Substantia nigra (tissue), 51 donors: ENCODE measurements at places on chromosomes 11 and 22.

DNA sequence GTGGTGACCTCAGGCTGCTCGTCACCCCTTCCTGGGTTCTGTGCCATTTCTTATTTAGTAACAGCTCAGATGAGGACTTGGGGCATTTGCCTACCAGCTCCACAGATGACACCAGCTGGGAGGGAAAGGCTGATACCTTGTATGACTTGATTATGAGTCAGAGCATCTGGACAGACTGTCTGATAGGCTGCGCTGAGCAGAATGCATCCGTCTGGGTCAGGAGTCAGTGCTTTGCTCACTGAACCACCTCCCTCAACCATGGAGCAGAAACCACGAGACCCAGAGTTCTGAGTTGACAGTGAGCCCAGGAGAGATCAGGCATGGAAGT lies 6.8 kb downstream of the ST14 start:
- DNase-seq: no peak

GRCh38 chr11:20289732-20290131 lies 73.8 kb upstream of the HTATIP2 start:
- no peak for DNase-seq

DNA sequence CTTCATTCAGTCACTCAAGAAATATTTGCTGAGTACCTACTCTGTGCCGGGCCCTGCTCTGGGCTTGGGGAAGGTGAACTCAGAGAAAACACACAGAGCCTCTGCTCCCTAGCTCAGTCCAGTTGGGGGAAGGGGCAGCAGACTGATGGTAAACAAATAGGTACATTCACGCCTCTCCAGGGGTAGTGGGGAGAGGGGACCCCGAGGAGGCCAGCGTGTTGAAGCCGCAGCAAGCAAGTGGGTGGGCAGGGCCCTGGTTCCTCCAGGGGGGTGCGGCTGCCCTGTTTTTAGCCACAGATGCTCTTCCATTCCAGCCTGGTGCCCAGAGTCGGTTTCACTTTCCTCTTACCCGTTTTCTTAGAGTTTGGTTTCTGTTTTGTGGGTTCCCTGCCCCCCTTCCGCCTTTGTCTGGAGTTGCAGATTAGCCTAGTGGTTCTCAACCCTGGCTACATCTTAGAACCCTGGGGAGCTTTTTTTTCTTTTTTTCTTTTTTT lies 8.7 kb downstream of the DRAP1 start:
- no peak for DNase-seq

DNA sequence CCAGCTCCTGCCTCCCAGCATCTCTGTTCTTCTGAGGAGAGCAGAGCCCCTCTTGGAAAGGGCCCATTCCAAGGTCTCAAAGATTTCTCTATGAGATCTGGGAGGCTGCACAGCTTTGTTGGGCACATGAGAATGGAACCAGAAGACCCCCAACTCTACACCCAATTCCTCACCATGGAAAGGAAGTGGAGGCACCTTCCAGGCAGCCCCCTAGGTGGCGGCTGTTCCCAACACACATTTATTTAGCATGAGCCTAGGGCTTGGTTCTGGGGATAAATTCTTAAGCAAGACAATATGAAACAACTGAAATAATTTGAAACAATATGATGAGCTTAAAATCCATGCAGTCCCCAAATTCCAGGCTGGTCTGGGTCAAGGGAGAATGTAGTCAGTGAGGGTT lies 100.4 kb downstream of the TIMP3 start:
- DNase-seq: no peak

GRCh38 chr11:93704237-93704636 lies 37.1 kb downstream of the TAF1D start:
- DNase-seq: no peak

DNA sequence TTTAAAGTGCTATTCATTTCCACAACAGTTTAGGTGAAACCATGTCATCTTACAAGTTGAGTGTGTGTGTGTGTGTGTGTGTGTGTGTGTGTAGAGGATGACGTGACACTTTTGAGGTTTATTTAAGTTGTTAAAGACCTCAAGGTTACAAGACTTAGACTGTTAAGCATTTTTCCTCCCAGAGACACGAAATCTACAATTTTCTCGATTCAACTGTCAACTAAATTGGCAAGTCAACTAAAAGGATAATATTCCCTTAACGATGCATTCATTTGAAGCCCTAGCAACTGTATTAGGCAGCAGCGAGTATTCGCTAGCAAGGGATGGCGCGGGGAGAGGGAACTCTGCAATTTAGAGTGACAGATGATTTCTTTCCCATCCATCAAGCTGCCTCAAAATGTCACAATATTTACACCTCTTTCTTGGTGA lies 17.6 kb upstream of the BDNF start:
- no peak for DNase-seq

DNA sequence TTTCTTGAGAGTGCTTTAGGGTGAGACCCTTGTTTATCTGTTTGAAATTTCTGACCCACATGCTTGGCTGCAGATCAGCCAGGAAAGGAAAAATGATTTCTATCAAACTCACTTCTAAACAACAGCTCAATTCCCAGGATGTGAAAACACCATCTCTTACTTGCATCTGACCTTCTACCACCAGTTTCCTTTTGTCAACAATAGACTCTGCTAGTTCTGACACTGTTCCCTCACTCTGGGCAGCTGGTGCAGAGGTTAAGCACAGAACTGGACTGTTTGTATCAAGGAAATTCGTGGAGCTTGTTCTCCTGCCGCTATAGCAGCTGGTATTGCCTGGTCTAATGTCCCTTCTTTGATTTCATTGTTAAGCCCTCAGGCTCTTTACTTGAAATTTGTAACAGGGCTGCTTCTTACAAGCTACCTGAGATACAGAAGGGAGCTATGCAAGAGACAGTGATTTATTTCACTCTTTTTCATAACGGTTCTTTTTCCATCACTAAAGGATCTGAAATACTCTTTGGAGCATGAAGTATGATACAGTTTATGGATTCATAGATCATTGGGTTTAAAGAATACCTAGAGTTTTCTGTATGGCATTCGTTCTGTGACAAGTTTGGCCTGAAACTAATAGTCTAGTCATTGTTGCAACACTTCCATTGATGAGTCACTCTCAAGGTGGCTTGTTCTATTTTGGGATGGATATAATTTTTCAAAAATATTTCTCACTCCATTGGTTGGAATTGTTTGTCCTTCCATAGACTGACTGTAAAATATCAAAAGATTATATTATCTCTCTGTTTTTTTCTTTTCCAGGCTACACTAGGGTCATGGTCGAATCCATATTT lies 178.2 kb upstream of the ZC3H12C start:
- no peak for DNase-seq

DNA sequence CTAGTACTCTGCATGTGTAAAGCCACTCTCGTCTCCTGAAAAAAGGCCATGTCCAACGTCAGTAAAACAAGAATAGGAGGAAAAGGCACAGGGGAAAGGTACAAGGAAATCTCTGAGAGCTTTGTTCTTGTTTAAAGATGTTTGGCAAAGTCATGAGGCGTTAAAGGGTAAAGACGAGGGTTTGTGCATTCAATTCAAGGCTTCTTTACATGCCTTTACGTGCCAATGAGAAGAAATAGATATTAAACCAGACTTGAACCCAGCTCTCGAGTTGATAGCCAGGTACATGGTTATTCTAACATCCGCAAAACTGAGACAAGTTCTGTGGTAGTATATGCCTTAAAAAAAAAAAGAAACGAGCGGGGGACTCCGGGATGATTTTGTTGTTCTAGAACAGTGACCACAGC lies 704 bp upstream of the CFL1 start:
- DNase-seq: no peak

DNA sequence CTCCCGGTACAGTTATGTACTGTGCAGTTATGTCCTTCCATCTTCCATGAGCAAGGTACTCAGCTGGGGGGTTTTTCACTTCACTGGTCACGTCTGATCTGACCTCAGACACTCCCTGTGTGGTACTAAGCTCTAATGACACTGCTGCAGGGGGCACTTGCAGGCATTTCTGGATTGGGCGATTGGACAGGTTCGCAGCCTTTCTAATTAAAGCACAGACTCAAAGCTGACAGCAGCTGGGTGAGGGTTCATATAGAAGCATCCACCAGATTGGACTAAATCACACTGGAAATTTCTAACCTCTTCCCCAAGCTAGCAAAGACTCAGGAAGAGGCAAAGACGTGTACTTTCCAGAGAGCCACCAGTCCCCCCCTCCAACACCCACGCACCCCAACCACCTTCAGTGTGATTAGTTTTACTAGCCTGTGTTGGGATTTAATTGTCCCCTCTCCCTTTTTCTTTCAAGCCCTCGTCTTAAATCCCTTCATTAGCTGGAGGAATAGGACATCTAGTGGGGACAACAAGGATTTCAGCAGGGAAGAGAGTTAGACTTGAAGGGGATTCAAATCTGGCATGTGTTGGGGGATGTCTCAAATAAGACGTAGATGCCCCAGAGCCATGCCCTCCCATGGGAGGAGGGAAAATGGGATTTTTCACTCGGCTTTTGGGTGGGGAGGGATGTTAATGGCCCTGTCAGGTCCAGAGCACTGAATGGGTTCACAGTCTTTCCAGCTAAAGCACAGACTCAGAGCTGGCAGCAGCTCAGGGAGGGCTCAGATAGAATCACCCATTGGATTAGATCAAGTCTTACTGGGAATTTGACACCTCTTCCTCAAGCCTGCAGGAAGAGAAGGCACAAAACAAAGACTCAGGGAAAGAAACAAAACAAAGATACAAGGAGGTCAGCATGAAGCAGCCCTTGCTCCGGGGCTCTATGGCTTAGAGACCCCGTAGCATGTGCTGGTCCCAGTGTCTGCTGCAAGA lies 10.9 kb downstream of the INS start:
- DNase-seq: no peak

DNA sequence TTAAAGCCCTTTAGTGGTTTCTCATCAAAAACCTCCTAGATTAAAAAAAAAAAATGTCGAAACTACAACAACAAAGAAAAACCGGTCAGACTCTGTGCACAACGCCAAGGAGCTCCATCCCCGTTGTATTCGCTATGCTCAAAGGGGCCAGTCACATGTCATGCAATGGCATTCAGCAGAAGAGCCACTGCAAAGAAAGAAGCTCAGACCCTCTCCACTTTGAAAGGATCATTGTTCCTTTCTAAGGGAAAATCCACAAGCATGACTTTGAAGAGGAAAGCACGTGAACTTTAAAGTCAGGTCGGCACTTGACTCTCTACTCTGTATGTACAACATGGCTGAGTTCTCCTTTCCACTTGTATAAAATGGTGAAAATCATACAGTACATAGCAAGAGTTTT lies 655.6 kb downstream of the ETS1 start:
- no peak for DNase-seq

- no peak for DNase-seq
Observed at GRCh38 chr11:100849009-100849900, 162.2 kb downstream of the ARHGAP42 start.

GRCh38 chr11:26086028-26086427 lies 245.9 kb upstream of the ANO3 start:
- no peak for DNase-seq

GRCh38 chr11:488062-488461 lies 19.0 kb downstream of the RNH1 start:
- DNase-seq: no peak

GRCh38 chr11:123018702-123019101 lies 37.1 kb upstream of the BSX start:
- DNase-seq: no peak

- DNase-seq: no peak
Observed at GRCh38 chr11:64866173-64866491, 12.3 kb downstream of the EHD1 start.

DNA sequence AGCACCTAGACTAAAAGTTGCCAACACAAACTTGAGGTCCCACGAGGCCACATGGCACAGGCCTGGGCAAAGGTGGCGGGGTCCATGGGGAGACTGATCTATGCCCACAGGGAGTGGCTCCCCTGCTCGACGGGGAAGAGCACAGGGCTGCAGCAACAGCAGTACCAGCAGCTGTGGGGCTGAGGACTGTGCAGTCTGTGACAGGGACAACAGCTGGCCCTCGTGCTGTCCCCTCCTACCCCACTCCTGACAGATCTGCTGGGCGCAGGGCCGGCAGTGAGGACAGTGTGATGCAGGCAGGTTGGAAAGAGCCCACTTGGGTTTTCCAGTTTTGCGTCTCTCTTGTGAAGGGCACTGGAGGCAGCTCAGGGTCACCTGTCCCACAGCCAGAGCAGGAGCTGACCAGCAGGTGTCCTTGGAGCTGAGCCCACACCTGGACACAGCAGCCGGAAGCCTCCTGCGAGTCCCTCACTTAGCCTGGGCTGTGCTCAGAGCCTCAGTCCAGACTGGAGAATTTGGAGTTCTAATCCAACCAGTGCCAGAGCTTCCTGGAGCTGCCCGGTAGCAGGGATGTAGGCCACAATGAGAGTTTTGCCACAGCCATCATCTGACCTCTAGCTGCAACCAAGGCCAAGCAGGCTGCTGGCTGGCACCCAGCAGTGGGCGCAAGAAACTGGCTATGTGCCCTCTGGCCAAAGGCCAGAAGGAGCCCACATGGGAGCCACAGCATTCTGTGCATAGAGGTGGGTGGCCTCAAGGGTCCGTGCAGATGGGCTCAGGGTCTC lies 3.6 kb upstream of the GAS2L1 start:
- DNase-seq: peak; percentile 35

DNA sequence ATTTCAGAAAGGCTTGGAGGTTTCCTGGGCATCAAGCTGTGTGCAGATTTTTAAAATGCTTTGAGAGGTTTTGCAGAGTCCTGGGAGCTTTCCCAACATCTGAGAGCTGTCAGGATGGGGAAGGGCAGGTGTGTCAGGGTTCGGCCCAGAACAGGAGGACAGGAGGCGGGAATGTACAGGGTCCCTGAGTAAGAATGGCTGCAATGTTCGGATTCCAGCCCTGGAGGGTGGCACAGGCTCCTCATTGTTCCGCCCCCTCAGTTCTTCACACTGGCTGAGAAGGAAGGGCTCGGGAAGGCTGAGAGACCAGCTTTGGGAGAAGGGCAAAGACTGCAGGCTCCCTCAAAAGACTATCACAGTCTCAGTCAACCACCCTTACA lies 5.1 kb upstream of the SEPTIN3 start:
- DNase-seq: no peak

DNA sequence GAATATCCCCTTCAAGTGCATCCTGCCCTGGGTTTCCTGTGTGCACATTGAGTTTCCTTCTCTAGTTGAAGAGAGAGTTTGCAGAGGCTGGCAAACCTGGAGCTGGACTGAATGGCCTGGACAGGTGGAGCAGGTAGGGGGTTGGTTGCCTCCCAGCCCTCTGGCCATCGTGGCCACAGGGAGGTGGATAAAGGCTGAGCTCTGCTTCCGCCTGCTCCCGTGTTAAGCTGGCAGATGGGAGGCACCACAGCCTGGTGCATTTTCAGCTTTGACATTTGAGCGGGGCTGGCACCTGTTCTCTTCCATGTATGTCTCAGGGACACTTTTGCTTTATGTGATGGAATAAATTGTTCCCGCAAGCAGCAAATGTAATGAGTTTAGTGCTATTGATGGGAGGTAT lies 11.1 kb downstream of the MICAL2 start:
- no peak for DNase-seq

DNA sequence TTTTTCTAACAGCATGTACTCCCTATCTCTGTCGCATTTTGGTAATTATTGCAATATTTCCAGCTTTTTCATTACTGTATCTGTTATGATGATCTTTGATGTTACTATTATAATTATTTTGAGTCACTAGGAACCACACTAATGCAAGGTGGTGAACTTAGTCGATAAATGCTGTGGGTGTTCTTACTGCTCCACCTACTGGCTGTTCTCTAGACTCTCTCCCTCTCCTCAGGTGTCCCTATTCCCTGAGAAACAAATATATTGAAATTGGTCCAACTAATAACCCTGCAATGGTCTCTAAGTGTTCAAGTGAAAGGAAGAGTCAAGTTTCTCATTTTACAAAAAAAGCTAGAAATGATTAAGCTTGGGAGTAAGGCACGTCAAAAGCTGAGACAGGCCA lies 10.5 kb downstream of the ARL14EP start:
- no peak for DNase-seq
